ENCODE measurements at places on chromosomes 2 and 18.

DNA sequence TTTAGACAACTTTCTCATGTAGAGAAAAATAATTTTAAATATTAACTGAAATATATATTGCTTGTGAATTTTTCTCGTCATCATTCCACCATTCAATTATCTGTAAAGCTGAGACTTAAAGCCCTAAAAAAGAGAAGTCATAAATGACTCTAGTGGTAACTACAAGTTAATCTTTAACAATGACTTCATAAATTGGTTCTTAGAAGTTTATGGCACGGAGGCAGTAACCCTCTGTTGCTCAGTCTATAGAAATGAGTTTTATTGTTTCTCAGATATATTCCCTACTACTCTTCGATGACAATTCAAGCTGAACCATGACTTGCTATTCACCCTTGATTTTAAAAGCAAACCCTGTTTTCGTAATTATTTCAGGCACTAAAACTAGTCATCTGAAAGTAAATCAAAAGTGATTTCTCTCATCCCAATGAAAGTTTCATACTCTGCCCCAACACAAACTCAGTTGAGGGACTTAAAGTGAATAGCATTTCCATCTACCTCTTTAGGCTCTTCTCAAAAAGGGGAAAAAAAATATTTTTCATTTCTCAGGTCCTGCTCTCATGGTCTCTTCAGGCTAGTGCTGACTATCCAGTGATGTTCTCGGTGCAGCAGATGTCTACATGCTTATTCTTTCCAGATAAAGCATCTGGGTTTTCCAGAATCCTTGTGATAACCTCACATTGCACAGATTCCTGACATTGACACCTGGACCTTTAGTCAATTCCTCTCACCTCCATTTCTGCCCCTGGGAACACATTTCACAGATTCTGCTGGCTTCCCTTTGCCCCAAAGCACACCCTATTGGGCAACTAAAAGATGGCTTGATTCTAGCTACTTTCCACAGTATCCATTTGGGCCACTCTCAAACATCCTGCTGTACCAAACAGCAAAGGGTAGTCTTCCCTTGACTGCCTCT, 207.8 kb upstream of the LRATD1 start:
- DNase-seq, result no peak

GRCh38 chr2:234548695-234549420, 52.0 kb upstream of the ARL4C start:
- DNase-seq, result no peak

DNA sequence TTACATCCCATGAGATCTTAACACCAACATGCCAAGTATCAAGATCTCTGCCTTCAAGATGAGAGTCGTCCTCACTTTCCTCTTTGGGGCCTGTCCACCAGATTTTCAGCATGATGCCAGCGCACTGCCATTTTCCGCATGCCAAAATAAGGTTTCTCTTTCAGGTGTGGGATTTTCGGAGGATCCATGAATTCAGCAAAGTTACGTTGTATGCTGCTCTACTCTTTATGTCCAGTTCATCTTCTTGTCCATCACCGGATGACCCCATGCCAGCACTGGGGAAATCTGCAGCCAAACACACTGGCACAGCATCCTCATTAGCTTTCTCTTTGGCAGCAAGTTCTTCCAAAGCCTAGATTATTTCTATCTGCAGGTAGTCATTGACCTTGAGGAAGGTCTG, 4.9 kb upstream of the HAAO start:
- no peak for DNase-seq

- no peak for DNase-seq
Observed at GRCh38 chr2:233117811-233118647, 57.9 kb downstream of the INPP5D start.

DNA sequence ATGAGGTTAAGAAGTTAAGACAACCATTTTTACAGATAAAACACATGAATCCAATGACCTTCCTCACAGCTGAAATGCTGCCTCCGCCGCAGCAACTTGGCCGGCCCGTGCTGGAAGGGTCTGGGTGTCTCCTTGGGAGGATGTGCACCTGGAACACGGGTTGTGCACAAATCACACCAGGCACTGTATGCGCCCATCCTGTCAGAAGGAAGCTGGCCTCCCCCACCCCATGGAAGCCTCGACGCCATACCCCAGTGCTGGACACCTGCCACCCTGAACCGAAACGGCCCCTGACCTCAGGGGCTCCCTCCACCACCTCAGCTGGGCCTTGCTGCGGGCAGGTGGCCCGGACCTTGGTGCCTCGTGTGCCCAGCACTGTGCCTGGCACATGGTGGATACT, 111.8 kb downstream of the PXDN start:
- no peak for DNase-seq

GRCh38 chr18:40215979-40216378, 1739.1 kb upstream of the PIK3C3 start:
- peak; percentile 19 for DNase-seq

DNA sequence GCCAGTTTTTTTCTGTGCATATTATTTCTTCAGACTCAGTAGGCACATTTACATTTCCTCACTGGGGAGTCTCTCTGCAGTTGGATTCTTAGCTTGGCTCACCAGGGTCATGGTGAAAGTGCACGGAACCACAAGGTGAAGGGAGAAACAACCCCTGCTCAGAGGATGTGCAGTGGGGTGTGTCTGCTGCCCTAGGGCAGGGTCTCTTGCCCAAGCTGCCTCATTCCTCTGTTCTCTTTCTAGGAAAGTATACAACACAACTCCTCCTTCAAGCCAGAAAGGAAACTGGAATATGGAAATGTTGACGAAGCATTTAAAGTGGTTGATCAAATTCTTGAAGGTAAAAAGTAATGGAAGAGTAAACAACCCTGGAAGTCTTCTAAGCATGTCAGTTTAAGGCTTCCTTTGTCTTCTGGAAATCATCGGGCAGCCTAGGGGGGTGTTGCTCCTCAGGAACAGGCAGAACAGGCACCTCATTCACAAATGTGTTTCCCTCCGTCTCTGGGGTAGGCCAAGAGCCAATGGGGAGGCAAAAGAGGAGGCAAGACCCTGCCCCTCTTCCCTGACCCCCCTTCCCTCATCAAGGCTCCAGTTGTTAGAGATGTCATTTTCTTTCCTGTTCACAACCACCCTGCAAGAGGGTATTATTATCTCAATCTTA, 41.4 kb downstream of the AOX1 start:
- no peak for DNase-seq

GRCh38 chr2:37365669-37366068, 21.2 kb downstream of the QPCT start:
- no peak for DNase-seq

GRCh38 chr2:105746177-105747080, 1.7 kb downstream of the NCK2 start:
- no peak for DNase-seq

GRCh38 chr18:39424261-39424660, 1858.7 kb upstream of the CELF4 start:
- DNase-seq, result no peak

DNA sequence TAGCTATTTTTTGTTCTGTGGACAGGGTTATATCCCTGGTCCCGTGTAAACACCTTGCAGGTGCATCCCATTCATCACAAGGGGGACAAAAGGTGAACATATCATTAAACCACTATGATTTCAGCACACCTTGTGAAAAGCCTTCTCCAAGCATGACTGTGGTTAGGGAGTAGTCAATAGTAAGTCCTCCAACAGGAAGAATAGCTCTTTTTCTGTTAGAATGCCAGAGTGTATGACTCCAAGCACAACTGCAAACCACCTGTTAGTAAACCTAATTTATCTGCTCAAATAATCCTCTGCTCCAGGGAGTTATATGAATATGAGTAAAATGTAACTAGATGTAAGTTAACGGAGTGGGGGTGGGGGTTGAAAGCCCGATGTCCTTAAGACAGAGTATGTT, 240.5 kb downstream of the AGPS start:
- DNase-seq, result no peak

DNA sequence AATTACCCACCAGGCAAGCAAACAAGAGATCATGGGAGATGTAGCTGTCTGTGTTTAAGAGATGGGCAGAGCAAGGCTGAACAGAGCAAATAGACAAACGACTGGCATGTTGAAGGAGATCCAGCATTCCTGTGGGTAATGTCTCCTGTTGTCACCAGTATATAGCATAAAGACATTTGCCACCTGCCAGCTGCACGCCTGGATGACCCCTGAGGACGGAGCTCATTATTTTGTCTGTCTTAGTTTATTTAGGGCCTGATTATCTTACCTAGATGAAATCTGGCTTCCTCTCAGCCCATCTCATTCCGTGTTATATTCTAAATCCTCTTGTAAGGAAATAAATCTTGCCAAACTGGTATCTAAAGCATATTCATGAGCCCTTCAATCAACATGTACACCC, 510.3 kb upstream of the LINC00305 start:
- no peak for DNase-seq

GRCh38 chr2:212619954-212620353, 81.4 kb upstream of the ERBB4 start:
- peak; percentile 75 for DNase-seq

GRCh38 chr2:208195531-208195930, 5.7 kb upstream of the C2orf80 start:
- no peak for DNase-seq

DNA sequence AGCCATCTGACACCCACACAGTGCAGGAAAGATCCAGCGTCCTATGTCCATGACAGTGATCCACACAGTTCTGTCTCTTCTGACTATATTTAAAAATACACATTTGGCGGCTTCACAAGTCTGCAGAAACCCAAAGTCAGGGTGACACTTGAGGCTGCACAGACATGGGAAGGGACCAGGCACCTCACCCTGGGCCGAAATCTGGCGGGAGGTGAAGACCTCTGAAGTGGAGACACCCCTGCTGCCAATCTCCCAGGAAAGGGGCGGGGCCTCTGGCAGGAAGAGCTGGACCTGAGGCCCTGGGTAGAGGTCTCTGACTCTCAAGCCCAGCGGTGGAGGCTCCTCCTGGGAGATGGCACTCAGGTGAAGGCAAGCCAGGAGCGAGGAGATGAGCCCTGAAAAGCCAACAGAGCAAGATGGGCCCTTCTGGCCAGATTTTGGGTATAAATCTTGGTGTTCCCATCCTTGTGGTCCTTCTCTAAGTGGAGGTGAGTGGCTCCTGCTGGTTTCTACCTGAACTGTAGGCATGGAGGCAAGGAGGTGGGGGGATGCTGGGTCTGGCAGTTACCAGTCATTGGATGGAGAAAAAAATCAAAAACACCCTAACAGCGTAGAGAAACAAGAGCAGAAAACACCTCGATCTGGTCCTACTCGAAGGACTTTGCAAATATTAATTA, 248.4 kb downstream of the HDAC4 start:
- no peak for DNase-seq

DNA sequence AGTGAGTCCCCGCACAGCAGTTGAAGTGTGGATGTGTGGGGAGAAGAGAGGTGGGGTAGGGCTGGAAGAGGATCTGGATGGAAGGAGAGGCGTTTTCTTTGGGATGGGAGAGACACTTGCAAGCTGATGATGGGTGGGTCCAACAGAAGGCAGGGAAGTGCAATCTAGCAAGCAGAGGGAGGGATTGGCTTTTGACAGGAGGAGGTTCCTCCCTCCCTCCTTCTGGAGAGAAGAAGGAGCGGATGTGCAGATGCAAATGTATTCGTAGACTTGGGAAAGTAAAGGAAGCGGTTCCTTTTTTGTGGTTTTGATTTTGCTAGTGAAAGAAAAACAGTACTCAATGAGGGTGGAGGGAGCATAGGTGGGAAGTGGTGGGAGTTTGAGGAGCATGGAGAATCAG, 48.9 kb downstream of the LAMA3 start:
- no peak for DNase-seq

DNA sequence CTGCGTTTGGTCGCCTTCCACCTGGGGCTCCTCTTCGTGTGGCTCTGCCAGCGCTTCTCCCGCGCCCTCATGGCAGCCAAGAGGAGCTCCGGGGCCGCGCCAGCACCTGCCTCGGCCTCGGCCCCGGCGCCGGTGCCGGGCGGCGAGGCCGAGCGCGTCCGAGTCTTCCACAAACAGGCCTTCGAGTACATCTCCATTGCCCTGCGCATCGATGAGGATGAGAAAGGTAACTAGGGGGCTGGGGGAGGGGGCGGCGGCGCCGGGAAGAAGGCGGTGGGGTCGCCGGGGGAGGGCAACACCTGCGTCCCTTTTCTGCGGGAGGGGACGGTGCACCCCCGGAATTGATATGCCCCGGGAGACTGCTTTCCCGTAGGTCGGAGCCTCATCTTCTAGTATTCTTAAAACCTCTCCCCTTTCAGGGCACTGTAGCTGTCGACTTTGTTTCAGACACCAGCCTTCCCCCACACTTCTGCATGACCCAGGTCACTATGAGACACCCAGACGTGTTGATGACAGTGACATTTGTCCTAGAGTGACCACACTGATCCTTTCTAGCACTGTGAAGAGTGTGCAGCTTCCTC, 755 bp downstream of the SPAST start:
- DNase-seq, result no peak

GRCh38 chr2:74835831-74836674, 2.1 kb downstream of the HK2 start:
- peak; percentile 50 for DNase-seq

DNA sequence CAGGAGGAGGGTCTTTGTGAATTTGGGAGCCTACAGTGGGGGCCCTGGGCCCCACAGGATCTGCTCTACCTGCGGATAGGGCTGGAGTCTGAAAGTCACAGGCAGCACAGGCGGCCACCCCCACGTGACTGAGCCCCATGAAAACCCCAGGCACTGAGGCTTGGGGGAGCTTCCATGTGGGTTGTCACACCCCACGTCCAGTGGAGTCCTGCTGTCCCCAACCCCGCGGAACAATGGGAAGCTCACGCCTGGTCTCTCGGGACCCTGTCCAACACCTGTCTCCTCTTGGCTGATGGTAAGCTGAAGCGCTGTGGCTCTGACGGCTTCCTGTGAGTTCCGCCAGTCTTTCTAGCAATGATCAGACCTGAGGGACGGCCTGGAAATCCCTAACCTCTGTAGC, 85.8 kb downstream of the PTGR3 start:
- no peak for DNase-seq

- no peak for DNase-seq
Observed at GRCh38 chr2:157696036-157696435, 67.4 kb upstream of the ACVR1C start.

DNA sequence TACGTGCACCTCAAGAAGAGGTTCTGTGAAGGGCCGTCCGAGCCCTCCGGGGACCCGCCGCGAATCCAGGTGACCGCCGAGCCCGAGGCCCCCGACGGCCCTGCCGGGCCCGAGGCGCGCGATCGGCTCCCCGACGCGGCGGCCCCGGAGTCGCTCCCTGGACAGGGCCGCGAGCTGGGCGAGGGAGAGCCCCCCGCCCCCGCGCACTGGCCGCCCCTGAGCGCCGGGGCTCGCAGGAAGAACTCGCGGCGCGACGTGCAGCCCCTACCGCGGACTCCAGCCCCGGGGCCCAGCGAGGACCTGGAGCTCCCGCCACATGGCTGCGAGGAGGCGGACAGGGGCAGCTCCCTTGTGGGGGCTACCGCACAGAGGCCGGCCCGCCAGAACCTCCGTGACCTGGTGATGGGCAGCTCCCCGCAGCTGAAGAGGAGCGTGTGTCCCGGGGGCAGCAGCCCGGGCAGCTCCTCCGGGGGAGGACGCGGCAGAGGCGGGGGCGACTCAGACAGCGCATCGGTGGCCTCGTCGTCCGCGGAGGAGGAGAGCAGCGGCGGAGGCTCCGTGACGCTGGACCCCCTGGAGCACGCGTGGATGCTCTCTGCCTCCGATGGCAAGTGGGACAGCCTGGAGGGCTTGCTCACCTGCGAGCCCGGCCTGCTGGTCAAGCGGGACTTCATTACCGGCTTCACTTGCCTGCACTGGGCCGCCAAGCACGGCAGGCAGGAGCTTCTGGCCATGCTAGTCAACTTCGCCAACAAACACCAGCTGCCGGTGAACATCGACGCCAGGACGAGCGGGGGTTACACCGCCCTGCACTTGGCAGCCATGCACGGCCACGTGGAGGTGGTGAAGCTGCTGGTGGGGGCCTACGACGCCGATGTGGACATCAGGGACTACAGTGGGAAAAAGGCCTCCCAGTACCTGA, 812 bp downstream of the SOWAHC start:
- no peak for DNase-seq

Measured in keratinocyte (primary cell).